DMS79 treated with DMSO at 0.1 percent for 48 hours (cell line): ENCODE measurements at places on chromosomes 4 and X.

GRCh38 chr4:113623274-113623894 is 138.2 kb downstream of the CAMK2D start:
- DNase-seq: no peak

GRCh38 chrX:72121383-72121782 is 10.3 kb downstream of the RTL5 start:
- peak; percentile 79 for DNase-seq

DNA sequence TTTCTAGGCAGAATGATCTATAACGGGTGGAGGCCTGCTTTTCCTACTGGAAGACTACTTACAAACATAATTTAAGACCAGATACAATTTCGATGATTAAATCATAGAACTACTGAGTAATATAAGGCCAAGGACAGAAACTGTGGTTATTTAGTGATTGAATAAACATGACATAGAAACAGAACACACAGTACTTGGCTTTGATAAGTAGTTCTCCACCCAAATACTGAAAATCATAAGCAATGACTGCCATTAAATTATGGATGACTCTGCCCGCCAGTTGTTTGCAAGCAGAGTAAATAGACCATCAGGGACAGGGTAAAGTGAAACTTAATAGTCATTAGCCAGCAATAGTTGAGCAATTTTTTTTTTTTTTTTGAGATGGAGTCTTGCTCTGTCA is 17.2 kb upstream of the SMIM14 start:
- DNase-seq: no peak

DNA sequence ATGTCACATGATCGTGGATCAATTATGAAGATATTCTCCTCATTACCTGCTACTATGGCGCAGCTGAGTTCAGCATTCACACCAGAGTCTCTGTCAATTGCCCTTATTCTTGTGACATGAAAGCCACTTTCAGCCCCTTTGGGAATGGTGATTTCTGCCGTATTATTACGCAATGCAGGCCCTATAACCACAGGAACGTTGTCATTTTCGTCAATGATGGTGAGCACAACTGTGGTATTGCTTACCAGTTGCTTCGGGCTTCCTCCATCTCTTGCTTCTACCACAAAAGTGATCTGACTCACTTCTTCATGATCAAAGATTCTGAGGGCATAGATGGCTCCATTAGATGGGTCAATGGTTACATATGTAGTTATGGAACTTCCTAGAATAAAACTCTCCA is 2.1 kb downstream of the PCDH18 start:
- no peak for DNase-seq

- no peak for DNase-seq
These were observed 185.7 kb upstream of the ZCCHC13 start for GRCh38 chrX:74117962-74118902.

DNA sequence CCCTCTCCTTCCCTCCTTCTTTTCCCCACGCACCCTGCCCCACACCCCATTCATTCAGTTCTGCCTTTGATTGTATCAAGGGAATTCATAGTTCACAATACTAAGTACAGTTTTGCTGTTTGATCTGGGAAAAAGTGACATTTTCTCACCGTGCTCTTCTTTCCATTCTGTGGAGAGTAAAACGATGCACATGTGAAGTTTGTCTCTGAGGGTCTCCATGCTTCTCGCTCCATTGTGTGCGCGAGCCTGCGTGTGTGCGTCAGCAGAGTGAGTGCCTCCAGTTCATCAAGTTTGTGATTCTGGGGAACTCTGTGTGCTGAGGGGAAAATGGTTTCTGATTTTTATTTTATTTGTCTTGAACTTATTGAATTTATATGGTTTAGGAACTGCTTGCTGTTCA is 1.9 kb downstream of the STK26 start:
- DNase-seq: no peak

- no peak for DNase-seq
These were observed 16.7 kb downstream of the BLOC1S4 start for GRCh38 chr4:6732441-6733357.

- no peak for DNase-seq
These were observed 1086.9 kb downstream of the PCDH7 start for GRCh38 chr4:31807036-31807435.

GRCh38 chr4:105613306-105613705 is 60.9 kb downstream of the ARHGEF38 start:
- DNase-seq: no peak

DNA sequence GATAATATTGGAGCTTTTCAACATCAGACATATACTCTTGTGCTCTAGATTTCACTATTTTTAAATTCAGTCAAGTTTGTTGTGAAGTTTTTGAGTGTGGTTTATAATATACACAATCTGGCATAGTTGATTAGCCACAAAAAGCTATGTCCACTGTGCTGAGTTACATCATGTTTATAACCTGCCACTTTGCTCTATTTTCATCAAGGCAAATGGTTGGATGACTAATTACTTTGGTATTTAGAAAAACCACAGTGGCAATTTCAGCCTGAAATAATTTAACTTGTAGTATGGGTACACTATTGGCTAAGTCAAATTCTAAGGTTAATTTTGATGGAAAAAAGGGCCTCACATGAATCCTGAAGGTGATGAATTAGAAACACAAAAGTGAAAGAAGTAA is 262.6 kb downstream of the C4orf33 start:
- DNase-seq: peak; percentile 18

DNA sequence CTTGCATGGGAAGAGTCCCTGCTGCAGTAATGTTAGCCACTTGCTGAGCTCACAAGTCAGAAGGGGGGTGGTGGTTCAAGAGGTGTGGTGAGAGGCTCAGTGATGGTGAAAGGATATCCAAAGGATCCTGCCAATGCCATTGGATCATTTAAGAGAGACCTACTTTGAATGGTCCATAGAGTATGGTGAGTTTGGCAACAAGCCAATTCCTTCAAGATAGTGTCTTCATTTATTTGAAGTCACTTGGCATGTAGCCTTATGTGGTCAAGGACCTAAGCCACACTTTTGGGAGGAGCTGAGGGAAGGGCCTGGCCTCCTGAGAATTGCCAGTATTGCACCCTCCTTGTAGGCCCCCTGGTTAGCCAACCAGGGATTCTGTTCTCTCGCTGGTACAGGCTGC is 87.9 kb downstream of the TSPAN7 start:
- no peak for DNase-seq

GRCh38 chr4:36174570-36174969 is 69.7 kb downstream of the ARAP2 start:
- no peak for DNase-seq

DNA sequence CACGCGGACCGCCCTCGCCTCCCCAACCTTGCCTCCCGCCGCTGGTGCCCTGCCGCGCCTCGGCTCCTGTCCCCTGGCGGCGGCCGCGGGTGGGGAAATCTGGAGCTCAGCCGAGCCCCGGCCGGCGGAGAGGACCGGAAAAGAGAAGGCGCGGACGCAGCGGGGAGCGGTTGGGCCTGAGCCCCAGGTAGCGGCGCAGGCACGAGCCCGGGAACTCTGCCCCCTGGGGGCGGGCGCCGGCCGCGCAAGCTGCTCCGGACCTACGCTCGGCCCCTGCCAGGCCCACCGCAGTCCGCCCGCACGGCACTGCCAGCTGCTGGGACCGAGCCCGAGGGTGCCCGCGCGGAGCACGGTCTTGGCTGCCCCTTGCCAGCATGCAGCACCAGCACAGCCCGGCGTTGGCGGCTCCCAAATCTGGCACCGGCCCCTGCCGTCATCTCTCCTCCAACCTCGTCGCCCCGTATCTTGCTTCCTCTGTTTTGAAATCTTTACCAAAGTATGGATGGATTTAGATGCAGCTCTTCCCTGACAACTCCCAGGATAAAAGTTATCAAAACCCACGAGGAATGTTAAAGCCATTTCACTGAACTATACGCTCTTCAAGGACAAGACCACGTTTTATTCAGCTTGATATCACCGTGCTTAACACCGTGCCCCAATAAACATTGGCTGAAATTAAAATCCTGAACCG is at the start of gene PRSS12:
Gene PRSS12 (minus strand): TSS at position 161 of the 691 bp plus-strand sequence. CDS start 283 bp downstream, outside the sequence.
- peak; percentile 1 for DNase-seq

DNA sequence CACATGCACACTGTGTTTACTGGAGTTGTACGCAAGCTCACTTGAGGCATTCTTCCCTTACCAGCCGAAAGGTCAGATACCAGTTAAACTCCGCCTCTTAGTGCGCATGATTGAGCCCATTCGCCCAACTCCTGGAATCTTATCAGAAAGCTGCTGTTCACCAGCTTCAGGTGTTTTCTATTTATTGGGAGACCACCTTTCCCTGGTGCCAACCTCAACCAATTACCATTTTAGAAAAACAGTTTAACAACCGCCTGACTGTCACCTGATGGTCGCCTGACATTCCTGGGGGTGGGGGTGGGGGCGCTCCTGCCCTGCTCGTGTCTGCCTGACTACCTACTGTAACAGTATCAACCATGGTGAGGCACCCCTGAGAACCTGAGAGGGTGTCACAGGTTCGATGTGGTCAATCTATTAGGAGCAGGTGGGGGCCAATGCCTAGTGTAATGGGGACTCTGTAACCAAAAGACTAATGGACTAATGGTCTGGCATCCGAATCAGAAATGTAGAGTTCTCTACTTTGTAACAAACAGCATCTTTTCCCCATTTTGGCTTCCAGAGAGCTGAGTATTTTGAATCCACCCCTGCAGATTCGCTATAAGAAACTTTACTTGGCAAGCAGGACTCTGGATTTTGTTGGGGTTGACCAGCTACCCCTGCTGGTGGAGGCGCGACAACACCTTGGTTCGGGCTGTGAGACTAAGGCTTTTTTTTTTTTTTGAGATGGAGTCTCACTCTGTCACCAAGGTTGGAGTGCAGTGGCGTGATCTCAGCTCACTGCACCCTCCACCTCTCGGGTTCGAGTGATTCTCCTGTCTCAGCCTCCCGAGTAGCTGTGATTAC is 58.2 kb upstream of the ZNF157 start:
- DNase-seq: no peak

DNA sequence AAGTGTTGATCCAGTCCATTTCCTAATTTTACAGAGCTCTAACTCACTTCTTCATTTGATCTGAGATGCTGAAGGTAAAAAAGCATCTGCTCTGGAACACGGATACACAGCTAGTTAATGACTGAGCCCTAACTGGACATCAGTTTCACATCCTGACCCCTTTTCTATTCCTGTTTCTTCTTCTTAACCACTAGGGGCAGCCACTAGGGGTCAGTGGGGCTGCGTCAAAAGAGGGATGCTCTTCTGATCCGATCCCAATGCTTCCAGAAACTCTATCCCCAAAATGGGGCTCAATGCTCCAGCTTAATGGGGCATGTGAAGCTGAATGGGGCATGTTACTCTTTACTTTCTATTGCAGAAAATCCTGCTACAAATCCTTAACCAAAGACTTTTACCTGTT is 33.4 kb upstream of the PHKA2 start:
- no peak for DNase-seq

DNA sequence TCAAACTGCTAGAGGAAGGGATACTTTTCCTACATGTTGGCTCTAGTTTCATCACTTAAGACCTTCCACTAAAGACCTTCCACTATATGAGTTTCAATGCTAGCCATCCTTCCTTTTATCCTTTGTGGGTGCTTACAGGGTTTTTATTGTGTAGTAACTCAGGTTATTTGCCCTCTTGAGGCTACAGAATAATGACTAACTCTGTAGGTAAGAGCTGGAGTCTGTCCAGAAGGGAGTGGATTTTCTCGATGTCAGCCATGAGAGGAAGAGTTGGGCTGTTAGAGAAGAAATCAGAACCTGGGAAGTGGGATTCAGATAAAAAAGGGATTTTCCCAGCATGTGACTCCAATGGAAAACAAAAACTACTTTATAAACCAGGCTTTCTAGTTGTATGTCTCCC is 27.5 kb upstream of the HERC5 start:
- no peak for DNase-seq

GRCh38 chr4:26000274-26000950 is 86.4 kb downstream of the SMIM20 start:
- no peak for DNase-seq

GRCh38 chr4:85774000-85774399 is 299.1 kb downstream of the ARHGAP24 start:
- DNase-seq: no peak

- DNase-seq: no peak
These were observed 293.0 kb upstream of the CLNK start for GRCh38 chr4:10977534-10977933.

GRCh38 chr4:183012879-183013729 is 86.0 kb upstream of the WWC2 start:
- no peak for DNase-seq

GRCh38 chrX:153952373-153953026 is 8.1 kb upstream of the RENBP start:
- DNase-seq: no peak

DNA sequence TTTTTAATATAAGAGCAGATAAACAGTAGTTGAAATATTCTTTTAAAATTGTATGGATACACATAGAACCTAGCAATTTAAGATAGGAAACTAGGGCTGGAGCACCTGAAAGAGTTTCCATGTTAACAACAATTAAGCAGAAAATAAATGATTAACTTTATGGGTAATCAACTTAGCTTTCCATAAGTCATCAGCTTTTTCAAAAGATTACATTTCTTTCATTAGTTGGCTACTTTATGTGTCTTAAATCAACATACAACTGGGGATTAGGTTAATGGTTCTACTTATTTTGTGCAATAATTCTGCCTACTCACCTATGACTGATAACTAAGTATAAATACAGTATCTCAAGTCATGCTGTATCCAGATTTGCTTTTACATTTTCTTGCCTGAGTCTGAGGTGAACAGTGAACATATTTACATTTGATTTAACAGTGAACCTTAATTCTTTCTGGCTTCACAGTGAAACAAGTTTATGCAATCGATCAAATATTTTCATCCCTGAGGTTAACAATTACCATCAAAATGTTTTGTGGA is at the start of gene ANXA10:
Gene ANXA10 (plus strand): TSS at position 362 of the 537 bp plus-strand sequence. CDS start 164 bp downstream, at position 526.
- no peak for DNase-seq

GRCh38 chr4:139337612-139338011 is 35.3 kb upstream of the NDUFC1 start:
- no peak for DNase-seq

GRCh38 chr4:7213807-7214206 is 21.5 kb downstream of the SORCS2 start:
- no peak for DNase-seq

DNA sequence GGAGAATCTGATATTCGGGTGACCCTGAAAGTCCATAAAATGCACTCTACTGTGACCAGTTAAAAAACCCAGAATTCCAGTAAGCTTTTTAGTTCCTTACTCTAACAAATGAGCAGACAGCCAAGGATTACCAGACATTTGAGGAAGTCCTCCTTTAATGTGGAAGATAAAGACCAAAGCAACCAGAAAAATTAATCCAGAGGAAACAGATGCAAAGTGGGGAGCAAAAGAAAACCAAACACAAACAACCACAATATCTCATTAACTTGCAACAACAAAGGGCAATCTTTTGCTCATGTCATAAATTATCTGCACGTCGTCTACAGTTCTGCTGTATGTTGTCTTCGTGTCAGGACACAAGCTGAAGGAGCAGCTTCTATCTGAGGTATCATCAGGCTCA is 164.4 kb downstream of the PJA1 start:
- DNase-seq: no peak

GRCh38 chr4:185965426-185966384 is 103.3 kb upstream of the TLR3 start:
- no peak for DNase-seq

DNA sequence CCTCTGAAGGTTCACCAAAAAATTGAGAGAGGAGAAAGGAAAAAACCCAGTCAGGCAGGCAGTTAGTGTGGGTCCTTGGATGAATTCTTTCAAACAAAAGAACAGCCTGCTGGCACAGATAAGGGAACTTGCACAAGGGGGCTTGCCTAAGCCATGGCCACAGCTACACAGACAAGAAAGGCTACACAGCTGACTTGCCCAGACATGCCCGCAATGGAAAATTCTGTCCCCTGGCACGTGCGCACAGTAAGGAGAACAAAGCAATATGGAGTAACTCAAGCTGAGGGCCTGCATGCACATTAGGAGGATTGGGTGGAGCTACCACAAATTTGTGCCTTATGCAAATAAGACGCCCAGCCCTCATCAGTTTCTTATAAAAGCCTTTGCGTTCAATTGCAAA is 512.5 kb upstream of the HTR2C start:
- no peak for DNase-seq
